ENCODE measurements at places on chromosomes 2 and 18. TPM values are rescaled to one million over a fixed set of nuclear protein-coding genes. Genes with fewer than 3 reads are reported as not detected.

Gene UNC80
- total RNA-seq: 0.34 TPM

Gene AMER3
- total RNA-seq: 0.13 TPM

Gene GAL3ST2
- total RNA-seq: 0.73 TPM

Gene VIT
- 0.46 TPM for total RNA-seq

Gene ZBTB7C
- 0.39 TPM for total RNA-seq

Gene MYO5B
- total RNA-seq: 8.7 TPM

Gene SP9
- total RNA-seq: 0.07 TPM

Gene CYP1B1
- 4.1 TPM for total RNA-seq

GRCh38 chr2:10036095-10036884 is 7.1 kb upstream of the KLF11 start:
- H3K4me1 ChIP-seq: no peaks in the 10 kb centered on the region
- no peak for DNase-seq
- no peaks in the 10 kb centered on the region for H3K36me3 ChIP-seq

GRCh38 chr2:169415233-169415748 is 53.0 kb upstream of the LRP2 start:
- no peak for DNase-seq
- H3K27ac ChIP-seq: no peak overlapping the region
- H3K4me3 ChIP-seq: no peak overlapping the region
- H3K4me1 ChIP-seq: no peaks in the 10 kb centered on the region

GRCh38 chr2:164778723-164779122 is 62.9 kb downstream of the COBLL1 start:
- DNase-seq: no peak
- no peaks in the 10 kb centered on the region for H3K4me1 ChIP-seq
- no peak overlapping the region for H3K4me3 ChIP-seq
- H3K27ac ChIP-seq: no peak overlapping the region
- H3K27me3 ChIP-seq: no peaks in the 10 kb centered on the region

DNA sequence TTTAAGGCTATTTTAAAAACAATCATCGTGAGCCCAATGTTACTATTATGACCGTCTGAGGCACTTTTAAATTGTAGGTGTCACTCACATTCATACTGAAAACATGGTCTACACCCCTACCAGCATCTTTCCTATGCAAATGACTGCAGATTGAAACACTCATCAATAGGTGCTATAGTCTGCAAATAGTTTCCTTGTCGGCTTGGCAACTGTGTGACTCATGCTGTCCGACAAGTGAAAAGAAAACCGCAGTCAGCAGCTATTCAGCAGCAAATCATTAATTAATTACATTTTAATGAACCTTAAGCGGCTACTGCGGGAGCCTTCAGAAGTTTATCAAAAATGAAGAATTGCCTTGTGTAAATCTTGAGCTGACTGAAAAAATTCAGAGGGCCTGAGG is 134.4 kb downstream of the FIGN start:
- peaks cover 65% of the 10 kb centered on the region for H3K4me1 ChIP-seq
- DNase-seq: no peak
- no peaks in the 10 kb centered on the region for H3K36me3 ChIP-seq
- H3K4me3 ChIP-seq: no peak overlapping the region
- no peaks in the 10 kb centered on the region for H3K27me3 ChIP-seq

GRCh38 chr2:122322815-122323214 is 567.4 kb downstream of the TSN start:
- H3K36me3 ChIP-seq: no peaks in the 10 kb centered on the region
- no peaks in the 10 kb centered on the region for H3K27me3 ChIP-seq
- no peak overlapping the region for H3K4me3 ChIP-seq
- H3K4me1 ChIP-seq: peaks cover 8% of the 10 kb centered on the region
- no peak for DNase-seq

- H3K27ac ChIP-seq: no peak overlapping the region
- no peak for DNase-seq
- no peaks in the 10 kb centered on the region for H3K27me3 ChIP-seq
- no peak overlapping the region for H3K4me3 ChIP-seq
- no peaks in the 10 kb centered on the region for H3K36me3 ChIP-seq
Observed at GRCh38 chr2:45925026-45925425, 273.6 kb downstream of the PRKCE start.

DNA sequence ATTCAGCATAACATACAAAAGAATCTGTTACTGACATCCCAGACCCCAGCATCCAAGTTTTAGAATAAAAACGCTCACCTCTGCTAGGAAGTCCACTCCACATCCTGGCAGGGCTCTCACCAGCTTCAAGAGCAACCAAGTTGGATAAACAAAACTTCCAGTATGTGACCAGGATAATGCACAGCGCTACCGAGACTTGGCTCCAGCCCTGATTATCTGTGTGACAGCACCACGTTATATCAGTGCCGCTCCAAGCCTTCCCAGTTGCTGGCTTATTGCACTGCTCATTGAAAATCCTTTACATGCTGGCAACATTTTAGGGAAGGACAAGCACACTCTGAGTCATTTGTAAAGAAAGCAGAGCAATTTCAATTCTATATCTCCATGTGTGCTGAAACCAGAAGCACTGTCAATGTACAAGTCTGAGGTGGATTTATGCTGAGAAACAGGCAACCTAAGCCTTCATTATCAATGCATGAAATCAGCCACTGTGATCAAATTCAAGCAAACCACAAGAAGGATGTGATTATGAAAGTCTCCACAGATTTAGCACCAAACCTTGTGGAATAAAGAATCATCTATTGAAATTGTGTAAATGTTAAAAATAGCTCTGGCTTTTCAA is 115.7 kb downstream of the ZNF385B start:
- H3K27ac ChIP-seq: no peak overlapping the region
- no peaks in the 10 kb centered on the region for H3K36me3 ChIP-seq
- DNase-seq: no peak
- no peaks in the 10 kb centered on the region for H3K27me3 ChIP-seq

DNA sequence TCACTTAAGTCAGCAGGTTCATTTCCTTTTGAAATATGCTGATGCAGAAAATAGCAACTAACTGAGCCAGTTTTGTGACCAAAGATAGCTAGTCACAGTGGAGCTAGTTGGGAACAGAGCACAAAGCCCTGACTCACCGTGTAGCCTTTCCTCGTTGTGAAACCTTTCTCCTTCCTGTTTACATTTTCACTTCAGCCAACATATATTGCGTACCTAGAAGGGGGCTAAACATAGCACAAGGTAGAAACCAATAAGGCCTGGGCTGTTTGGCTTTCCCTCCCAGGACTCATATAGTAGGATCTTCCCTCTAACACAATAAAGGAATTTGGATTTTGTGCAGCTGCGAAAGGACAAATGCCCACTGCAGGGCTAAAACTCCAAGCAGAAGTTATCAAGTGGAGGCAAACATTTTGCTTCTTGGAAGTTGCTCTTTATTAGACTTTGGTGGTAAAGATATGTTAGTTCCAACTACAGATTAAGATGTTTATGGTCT is 24.5 kb upstream of the LPIN2 start:
- peaks cover 4% of the 10 kb centered on the region for H3K4me1 ChIP-seq
- no peaks in the 10 kb centered on the region for H3K27me3 ChIP-seq
- H3K4me3 ChIP-seq: no peak overlapping the region
- no peak for DNase-seq
- no peaks in the 10 kb centered on the region for H3K36me3 ChIP-seq
- peak overlapping the region; percentile 21 for H3K27ac ChIP-seq

DNA sequence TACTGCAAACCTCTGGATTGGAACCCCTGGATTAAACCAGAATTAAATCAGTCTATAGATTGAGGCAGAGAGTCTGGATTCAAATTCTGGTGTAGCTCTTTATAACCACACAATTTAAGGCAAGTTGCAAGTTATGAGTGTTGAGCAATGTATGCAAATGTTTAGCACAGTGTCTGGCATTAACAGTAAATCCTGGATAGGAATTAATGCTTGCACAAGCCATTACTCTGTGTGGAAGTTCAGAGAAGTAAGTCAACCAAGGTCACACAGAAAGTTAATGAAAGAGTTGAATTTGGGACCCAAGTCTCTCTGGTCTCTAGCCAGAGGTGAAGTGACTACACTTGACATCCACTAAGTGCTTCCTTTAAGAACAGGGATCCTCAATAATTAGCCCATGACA is 2.0 kb upstream of the MARCO start:
- no peaks in the 10 kb centered on the region for H3K27me3 ChIP-seq
- H3K4me1 ChIP-seq: no peaks in the 10 kb centered on the region
- DNase-seq: no peak
- no peaks in the 10 kb centered on the region for H3K36me3 ChIP-seq
- no peak overlapping the region for H3K27ac ChIP-seq
- H3K4me3 ChIP-seq: no peak overlapping the region

GRCh38 chr2:96205888-96206287 is 2.7 kb downstream of the STARD7 start:
- peaks cover 62% of the 10 kb centered on the region for H3K4me1 ChIP-seq
- H3K36me3 ChIP-seq: peaks cover 14% of the 10 kb centered on the region
- peak overlapping the region; percentile 79 for H3K27ac ChIP-seq
- peak overlapping the region; percentile 65 for H3K4me3 ChIP-seq
- no peak for DNase-seq

GRCh38 chr18:11752116-11752911 is 63.2 kb downstream of the GNAL start:
- peaks cover 24% of the 10 kb centered on the region for H3K4me1 ChIP-seq
- 0 out of 2 replicates have a peak overlapping the region, but pooled peaks have one; percentile 54 for H3K27ac ChIP-seq
- no peaks in the 10 kb centered on the region for H3K36me3 ChIP-seq
- H3K4me3 ChIP-seq: peak overlapping the region; percentile 80
- peak; percentile 54 for DNase-seq

DNA sequence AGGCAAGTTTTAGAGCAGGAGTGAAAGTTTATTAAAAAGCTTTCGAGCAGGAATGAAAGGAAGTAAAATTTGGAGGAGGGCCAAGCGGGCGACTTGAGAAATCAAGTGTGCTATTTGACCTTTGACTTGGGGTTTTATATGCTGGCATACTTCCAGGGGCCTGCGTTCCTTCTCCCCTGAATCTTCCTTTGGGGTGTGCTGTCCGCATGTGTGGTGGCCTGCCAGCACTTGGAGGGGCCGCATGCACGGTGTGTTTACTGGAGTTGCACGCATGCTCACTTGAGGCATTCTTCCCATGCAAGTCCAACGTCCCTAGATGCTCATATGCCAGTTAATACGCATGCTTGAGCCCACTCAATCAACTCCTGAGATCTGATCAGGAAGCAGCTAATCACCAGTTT is 78.3 kb upstream of the MAP4K4 start:
- H3K4me3 ChIP-seq: no peak overlapping the region
- H3K27me3 ChIP-seq: no peaks in the 10 kb centered on the region
- H3K36me3 ChIP-seq: no peaks in the 10 kb centered on the region
- H3K27ac ChIP-seq: no peak overlapping the region
- no peak for DNase-seq
